GM06990 (cell line): ENCODE measurements at places on chromosomes 7 and 10.

GRCh38 chr10:74244097-74244685 lies 93.2 kb downstream of the ADK start:
- DNase-seq: no peak

- DNase-seq: no peak
These were observed 70.3 kb downstream of the PARP12 start for GRCh38 chr7:139992353-139993044.

- DNase-seq: no peak
These were observed 323.1 kb upstream of the GALNT17 start for GRCh38 chr7:70808876-70809275.

- DNase-seq: no peak
These were observed 44.2 kb upstream of the TES start for GRCh38 chr7:116166156-116166555.

DNA sequence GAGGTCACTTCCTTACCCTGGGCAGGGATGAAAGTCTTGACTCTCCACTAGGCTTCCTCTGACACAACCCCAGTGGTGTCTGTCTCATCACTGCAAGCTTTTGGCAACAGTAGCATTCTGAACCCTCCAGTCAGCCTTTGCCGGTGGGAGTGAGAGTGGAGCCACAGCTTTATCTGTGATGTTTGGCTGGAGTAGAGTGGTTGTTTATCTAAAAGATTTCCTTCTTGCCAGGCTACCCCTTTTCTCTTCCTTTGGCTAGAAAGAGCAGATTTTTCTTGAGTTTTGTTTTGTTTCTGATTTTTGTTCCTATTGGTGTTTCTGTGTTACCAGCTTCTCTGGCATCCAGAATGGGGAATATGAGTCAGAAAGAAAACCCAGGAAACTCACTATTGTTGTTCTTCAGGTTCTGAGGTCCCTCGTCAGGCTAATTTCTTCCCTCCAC lies 98.9 kb upstream of the KIF5B start:
- no peak for DNase-seq

DNA sequence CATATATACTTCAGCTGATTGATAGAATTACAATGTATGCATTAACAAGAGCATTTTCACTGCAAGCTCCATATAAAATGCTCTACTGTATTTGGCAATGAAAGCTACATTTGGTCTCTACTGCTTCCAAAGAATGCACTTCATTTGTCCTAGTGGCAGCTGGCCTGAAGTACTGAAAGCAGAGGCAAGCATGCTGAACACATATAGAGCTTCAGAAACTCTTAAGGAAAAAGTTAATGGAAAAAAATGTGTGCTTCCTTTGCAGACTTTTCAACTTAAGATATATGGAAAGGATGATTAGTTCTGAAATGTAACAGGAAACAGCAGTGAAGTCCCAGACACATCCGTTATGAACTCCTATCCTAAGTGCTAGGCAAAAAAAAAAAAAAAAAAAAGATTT lies 537.1 kb upstream of the POM121L12 start:
- DNase-seq: no peak

DNA sequence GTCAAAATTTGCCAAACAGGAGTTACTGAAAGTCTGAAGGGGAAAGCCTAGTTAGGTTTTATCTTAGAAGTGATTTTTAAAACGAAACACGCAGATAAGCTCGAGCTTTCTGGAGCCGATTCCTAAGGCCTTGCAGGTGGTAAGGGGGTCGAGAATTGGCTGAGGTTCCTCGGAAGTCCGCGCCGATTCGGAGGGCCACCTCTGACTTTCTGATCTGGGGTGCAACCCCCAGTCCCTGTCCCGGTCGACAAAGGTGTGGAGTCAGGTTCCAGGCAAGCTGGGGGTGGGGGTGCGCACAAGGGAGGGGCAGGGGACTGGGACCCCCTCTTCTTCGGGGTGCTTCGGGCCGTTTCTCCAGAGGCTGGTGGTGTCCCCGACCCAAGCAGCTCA lies 701 bp upstream of the CUL1 start:
- no peak for DNase-seq

DNA sequence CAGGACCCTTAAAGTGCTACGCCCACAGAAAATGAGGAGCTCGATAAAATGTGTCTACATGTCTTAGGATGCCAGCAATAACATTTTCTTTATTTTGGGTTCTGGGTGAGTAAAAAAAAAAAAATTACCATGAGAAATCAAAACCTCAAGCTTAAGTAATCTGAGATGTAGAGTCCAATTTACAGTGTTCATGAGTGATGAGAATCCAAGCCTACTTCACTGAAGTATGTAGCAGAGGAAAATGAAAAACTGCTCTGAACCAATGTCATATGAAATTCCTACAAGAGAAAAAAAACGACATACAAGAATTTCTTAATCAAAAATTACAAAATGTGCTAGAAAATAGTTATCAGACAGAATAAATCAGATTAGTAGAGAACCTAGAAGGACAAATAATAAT lies 274.4 kb downstream of the HTR7 start:
- no peak for DNase-seq

DNA sequence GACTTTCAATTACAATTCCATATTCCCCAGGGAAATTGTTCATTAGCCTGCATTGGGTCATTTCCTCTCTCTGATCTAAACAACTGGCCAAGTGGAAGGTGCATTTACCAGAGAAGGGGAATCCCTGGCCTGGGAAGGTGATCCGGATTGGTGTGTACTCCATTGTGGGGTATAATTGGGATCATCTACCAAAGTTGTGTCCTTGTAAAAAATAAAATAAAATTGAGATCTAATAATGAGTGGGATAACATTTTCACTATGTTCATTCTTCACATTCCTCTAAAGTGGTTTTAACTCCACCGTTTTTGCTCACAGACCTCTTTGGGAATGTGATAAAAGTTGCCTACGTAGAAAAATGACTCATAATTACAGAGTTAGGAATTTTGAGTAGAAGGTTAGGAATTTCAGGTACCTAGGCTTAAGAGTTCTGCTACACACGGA lies 22.8 kb downstream of the ARL5B start:
- no peak for DNase-seq

DNA sequence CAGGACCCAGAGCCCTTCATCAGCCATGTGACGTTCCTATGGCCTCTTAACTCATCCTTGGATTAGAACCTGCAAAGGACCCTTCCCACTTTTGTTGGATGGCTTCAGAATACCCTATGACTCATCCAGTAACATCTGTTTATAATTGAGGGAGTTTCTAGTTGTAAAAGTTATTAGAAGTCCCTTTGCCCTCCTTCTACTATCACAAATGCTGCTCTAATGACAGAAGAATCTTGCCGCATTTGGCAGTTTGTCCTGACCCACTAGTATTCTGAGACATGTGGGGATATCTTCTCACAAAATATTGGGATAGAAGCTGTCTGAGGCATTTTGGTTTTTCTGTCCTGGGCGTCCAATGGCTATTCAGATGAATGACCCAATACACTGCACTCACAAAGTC lies 251.8 kb upstream of the TMEM72 start:
- no peak for DNase-seq

- no peak for DNase-seq
These were observed 20.8 kb downstream of the DLG5 start for GRCh38 chr10:77905781-77906180.

GRCh38 chr7:111933609-111934008 lies 272.6 kb downstream of the DOCK4 start:
- DNase-seq: no peak
